DND-41 (cell line): ENCODE measurements at places on chromosomes 6 and 20.

- DNase-seq, result no peak
Measured at GRCh38 chr6:100948381-100949133, 67.4 kb upstream of the ASCC3 start.

DNA sequence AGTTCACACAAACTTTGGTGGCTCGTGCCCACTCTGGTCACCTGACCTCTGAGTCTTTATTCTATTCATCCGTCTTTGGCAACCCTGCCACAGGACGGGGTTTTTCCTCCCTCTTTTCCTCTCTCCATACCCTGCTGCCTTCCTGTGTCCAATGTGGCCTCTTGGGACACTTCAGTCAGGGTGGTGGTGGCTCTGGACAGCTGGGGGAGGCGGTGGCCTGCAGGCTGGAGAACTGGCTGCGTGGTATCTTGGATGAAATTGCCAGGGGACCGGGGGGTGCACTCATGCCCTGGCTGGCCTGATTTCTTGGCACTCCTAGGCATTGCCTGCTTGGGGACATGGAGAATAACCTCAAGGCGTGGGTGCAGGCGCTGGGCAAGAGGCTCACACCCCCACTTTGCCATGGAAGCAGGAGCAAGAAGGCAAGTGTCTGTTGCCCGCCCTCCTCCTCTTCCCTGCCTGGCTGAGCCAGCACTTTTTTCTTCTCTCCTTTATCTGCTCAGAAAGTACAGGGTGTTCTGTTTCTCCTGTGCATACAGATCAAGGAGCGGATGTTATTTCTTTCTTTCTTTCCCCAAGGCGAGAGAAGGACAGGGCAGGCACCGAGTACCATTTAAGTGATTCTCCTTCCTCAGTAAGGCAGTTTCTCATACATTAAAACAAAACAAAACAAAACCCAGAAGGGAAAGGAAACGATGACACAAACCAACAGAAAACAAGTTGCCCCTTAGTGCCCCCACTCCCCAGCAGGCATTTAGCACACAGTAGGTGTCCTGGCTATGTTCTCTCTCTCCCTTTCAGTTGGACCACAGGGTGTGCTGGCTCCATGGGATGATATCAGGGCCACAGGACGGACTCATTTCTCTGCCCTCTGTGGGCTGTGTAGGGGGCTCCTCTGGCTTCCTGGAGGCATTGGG, 155.5 kb upstream of the RNF24 start:
- DNase-seq, result no peak

GRCh38 chr6:47302043-47302442, 7.7 kb downstream of the TNFRSF21 start:
- DNase-seq, result no peak

- no peak for DNase-seq
Measured at GRCh38 chr20:2114990-2115681, 13.5 kb downstream of the STK35 start.
